Tibial nerve (tissue), 4 donors: ENCODE measurements at places on chromosomes 6 and 20.
A peak's percentile ranks its signal among the peaks of the same experiment; 100 is the strongest.

- no peak for DNase-seq
Measured at GRCh38 chr6:81799323-81799722, 46.8 kb upstream of the TENT5A start.

GRCh38 chr6:143614235-143614634, 63.5 kb upstream of the PHACTR2 start:
- DNase-seq: no peak

DNA sequence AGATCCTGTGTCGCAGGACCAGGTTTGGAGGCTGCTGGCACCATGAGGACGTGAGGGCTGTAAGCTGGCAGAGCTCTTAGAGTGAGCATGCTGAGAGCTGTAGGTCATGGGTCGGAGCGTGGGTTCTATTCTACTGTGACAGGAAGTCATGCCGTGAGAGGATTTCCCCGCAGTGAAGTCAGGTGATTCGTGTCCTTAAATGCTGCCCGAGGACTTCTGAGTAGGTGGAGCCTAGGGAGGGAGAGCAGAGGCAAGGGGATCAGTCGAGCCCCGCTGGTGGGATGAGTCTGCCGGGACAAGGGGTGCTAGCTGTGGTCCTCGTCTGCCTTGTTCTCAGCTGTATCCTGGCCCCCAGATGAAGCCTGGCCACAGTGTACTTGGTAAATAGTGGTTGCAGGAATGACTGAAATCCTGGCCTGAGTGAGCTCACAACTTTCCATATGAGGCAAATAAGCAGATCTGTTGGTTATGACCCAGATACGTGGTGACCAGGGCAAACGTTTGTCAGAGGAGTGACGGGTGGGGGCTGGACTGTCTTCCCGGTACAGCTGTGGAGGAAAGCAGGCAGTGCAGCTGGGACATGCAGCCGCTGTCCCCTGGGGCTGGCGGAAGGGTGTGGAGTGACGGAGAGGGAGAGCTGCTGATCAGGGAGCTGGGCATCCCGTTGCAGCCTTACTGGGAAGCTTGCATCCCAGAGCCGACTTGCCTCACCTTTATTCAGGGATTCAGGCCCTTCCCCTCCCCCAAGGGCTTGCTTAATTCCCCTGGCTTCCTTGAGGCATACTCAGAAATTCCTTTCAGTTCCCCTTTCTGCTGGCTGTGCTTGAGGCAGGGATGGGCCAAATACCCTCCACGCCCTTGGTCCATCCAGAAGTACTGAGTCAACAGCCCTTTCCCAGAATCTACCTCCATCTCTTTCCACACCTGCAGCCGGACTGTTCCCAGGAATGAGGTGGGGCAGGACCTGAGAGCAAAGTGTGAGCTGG, 250.9 kb upstream of the RREB1 start:
- peak; percentile 68 for DNase-seq

DNA sequence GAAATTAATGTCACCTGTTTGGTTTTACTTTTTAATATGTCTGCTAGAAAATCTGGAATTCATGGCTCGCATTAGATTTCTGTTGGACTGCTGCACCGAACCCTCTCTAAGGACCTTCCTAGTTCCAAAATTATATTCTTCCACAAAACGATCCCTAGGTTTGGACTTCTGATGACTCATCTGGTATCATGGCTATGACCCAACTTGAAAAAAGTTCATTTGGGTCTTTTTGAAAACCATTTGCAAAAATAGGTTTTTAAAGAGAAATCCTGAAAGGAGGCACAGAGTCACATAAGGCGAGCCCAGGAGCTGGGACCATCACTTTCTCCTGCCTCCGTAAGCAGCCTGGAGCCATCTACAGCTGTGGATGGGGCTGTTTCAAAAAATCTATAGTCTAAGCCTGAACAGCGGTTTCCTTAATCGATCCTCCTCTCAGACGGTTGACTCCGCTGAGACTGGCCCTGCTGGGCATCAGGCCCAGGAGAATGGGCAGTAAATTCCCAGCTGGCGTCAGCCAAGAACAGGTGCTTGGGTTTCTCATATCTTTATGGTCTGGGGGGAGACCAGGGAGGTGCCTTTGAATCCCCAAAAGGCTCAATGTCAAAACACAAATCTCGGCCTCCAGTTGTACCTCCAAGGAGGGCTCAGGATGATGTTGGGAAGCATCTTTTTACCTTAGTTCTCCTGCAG, 44.6 kb downstream of the SLC24A3 start:
- DNase-seq: no peak

- DNase-seq: no peak
Measured at GRCh38 chr20:32115211-32115767, 5.8 kb downstream of the TM9SF4 start.

- DNase-seq: no peak
Measured at GRCh38 chr6:91412532-91412931, 825.7 kb upstream of the MAP3K7 start.

DNA sequence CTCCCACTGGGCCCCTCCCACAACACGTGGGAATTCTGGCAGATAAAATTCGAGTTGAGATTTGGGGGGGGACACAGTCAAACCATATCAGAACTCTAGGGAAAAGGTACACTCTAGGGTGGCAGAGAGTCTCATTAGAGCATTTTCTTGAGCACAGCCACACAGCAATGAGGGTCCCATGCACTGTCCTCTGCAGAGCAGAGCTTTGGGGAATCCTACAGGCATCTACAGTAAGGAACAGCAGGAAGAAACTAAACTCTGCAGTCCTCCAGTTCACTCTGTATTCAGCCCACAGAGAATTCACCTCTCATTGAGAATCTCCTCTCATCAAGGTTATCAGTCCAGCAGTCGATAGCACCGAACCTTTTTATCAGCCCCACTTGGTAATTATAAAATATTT, 438.6 kb upstream of the NOX3 start:
- no peak for DNase-seq

DNA sequence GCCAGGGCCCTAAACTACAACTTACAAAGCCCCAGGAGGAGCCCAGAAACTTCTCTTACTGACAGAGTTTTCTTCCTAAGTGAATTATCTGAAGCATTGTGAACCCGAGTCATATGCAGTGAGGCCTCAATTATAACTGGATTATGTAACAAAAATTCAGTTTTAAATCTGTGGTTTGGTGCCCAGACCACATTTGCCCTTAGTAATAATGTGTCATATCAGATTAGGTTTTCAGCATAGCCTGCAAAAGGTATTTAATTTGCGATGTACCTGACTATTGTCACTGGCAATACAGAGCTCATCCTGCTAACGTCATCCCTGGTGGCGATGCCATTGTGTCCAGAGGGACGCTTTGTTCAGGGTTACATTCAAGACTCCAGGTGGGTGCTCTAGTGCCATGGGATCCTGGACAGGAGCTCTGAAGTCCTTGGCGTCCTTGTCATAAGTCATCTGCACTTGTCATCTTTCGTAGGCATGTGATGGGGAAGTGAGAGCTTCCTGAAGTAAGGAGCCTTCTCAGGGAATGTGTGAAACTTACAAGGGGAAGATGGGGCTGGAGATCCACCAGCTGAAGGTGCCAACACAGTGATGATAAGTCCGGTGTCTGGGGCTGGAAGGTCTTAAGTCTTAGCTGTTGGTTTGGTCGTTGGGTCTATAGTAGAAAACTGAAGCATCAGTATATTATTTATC, 65.1 kb downstream of the HIVEP1 start:
- DNase-seq: no peak

- DNase-seq: no peak
Measured at GRCh38 chr6:142851601-142852000, 93.4 kb downstream of the HIVEP2 start.

GRCh38 chr6:136792410-136793262, at the start of gene MAP3K5:
Gene MAP3K5, minus strand, starts transcription at chr6:136792477. Its CDS starts 320 bp downstream, at chr6:136792157.
- peak; percentile 87 for DNase-seq

DNA sequence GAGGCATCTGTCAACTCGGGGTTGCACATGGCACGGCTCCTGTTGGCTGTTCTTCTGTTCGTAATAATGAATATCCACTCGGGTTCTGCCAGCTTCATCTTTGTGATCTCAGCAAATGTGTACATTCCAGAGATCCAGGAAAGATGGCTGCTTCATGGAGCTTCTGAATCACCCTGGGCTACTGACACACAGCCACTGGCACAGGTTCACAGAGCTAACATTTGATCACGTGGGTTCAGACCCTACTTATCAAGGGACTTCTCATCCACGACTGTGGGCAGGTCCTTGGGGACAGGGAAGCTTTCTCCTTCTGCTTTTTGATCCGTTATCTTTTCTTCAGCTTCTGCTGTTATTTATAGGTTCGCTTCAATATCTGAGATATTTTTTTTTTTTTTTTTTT, 18.1 kb downstream of the PPP1R3G start:
- no peak for DNase-seq

DNA sequence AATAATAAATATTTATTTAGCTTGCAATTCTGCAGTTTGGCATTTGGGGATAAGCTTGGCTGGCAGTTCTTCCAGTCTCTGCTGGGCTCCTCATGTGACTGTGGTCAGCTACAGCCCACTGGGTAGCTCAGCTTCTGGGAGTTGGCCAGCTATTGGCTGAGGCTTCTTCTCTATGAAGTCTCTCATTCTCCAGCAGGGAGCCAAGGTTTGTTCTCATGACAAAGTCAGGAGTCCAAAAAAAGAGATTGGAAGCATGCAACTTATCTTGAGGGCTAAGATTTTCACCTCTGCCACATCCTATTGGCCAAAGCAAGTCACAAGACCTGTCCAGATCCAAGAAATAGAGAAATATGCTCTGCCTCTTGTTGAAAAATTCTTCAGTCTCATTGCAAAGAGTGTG, 94.6 kb downstream of the SNAP25 start:
- no peak for DNase-seq

- DNase-seq: no peak
Measured at GRCh38 chr6:156833755-156834154, 56.6 kb downstream of the ARID1B start.

GRCh38 chr6:12147557-12148316, 135.6 kb downstream of the HIVEP1 start:
- no peak for DNase-seq

- no peak for DNase-seq
Measured at GRCh38 chr6:154767003-154767723, 33.9 kb downstream of the SCAF8 start.

- no peak for DNase-seq
Measured at GRCh38 chr6:97438011-97438671, 155.1 kb upstream of the MMS22L start.

DNA sequence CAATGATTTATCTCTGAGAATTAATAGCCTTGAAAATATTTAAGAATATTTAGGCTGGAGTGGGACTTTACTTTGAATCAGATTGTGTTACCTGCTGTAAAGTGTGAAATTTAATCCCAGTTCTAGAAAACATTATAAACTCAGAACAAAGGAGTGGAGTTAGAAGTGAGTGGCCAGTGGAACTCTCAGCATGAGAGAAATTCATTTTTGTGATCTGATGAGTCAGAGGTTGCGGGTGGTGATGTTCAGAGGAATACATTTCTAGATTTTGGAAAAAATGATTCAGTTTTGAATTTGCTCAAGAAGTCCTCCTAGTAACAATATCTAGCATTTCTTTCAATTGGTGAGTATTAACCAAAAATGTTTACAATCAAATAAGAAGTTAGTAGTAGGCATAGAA, 167.5 kb downstream of the ZFAND3 start:
- no peak for DNase-seq

DNA sequence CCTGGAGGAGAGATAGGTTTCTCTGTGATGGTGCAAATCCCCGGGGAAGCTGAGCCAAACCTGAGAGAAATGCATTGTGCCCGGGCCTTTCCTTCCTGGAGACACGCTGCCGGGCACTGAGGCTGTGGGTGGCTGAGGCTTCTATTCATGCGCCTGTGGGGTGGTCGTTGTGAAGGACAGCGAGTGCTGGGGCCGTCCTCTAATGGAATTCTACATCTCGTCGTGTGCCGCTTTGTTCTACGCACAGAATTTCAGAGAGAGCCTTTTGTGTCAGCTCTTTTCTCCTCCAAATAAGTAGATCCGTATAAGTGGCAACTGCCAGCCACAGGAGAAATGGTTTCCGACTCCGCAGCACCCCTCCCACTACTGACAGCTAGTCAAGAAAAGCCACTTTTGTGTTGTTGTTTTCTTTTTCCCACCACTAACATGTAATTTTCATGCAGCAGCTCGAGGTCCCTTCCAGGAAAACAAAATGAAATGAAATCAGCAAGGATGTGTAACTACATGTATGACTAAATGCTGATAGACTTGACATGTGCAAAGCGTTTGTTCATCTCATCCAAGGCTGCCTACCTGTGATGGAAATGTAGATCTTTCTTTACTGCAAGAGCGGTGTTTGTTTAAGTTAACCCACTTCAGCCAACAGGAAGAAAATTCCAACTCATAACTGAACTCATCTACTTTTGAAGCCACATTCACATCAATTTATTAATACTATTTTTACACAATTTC, 26.4 kb upstream of the PXDC1 start:
- no peak for DNase-seq

DNA sequence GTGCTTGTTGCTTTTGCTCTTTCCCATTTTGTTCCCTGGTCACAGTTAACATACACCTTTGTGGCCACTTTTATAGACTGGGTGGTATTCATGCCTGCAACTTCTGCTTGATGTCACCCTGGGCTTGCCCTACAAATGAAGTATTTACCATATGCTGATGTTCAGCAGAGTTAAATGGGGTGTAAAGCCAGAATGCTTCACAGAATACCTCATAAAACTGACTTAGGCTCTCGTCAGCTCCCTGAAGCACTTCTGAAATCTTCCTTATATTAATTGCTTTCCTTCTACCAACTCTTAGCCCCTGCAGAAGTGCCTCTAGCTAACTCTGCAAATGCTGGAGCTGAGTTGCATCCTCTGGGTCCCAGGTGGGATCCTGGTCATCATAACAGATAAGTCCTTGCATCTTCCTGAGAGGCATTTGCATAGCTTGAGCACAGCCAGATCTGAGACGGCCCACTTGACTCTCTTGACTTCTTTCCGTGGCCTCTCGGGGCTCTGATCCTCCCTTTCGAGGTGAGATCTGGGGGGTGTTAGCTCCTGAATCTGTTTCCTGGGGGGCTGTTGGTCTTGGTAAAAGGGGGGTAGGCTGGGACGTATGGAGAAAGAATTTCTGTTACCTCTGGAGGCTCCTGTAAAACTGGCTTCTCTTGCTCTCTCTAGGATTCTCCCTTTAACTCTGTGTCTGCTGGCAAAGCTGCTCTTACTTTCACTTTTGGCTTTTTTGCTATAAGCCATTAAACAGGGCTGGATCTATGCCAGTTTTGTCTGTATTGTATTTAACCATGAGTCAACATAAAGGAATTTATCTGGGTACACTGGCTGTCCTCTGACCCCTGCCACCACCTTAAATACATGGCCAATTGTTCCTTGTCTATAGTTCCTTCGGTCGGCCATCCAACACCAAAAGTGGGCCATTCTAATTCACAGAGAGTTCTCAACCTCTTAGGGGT, 223.0 kb upstream of the SYNCRIP start:
- DNase-seq: no peak

DNA sequence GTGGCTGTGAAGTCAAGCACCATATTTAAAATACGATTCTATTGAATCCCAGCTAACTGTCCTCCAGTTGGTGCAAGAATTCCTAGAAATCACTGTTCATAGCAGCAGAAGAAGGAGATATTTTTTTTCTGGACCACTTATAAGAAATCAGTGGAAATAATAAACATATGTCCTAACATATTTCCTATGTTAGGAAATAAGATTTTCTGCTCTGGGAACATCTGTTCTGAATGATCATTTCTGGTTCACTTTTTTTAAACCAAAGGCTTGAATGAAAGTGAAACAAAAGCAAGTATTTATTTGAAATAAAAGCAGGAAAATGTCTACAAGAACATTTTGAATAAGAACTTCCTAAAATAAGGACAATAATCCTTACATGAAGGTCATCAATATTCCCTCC, 138.9 kb upstream of the RALGAPA2 start:
- no peak for DNase-seq

GRCh38 chr6:52381249-52381648, 19.3 kb downstream of the PAQR8 start:
- no peak for DNase-seq
